ENCODE measurements at places on chromosomes 2 and 18.

- no peak for DNase-seq
These were observed 71.4 kb upstream of the NOSTRIN start for GRCh38 chr2:168731002-168731401.

DNA sequence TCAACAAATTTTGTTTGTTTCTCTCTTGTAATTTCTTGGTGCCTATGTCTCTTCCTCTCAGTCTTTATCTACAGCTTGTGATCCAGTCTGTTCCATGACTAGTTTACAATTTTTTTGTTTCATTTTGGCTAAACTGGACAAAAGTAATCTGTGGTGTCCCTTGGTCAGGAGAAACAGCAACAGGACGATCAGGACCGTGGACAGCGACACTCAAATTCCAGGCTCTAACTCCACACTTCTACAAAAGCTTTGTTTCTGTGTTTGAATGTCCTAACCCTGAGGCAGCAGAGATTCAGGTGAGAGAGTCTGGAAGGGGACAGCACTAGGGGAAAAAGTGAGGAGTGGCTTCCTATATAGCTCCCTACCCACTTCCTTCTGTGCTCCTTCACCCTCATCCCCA lies 593.3 kb upstream of the FANCL start:
- DNase-seq: peak; percentile 59

GRCh38 chr2:1427086-1427485 lies 13.8 kb downstream of the TPO start:
- no peak for DNase-seq

DNA sequence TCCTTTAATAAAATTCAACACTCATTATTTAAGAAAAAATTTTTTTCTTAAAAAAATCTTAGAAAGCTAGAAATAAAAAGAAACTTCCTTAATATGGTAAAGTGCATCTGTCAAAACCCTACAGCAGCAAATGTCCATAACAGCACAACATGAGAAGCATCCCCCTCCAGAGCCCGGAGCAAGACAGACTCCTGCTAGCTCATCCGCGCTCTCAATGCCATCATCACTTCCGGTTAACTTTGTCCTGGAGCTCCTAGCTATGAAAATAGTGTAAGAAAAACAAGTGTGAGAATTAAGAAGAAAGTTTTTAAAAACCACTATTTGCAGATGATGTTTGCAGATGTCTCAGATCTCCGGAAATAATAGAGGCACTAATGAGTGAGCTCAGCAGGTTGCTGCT lies 103.1 kb downstream of the TEX51 start:
- DNase-seq: no peak

DNA sequence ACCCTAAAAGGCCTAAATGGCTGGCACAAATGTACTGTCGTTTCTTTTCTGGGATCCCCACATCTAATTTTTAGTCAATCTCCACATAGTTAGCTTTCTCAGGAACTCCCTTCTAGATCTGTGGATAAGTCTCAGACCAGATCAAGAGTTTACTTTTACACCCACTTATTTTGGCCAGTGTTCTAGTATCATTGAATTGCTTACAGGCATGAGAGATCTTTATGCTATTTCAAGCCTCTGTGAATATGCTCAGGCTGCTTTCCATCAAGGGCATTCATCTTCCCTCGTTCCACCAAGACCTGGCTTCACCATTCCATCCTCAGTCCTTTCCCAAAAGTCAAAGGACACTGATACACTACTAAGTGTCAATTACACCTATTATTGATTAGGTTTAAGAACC lies 27.8 kb upstream of the SCN1A start:
- DNase-seq: no peak

GRCh38 chr2:128738446-128739110 lies 419.9 kb upstream of the HS6ST1 start:
- no peak for DNase-seq

Measured in epithelial cell of esophagus (primary cell).